ENCODE measurements at places on chromosomes 13 and 19. TPM values are rescaled to one million over a fixed set of nuclear protein-coding genes. Genes with fewer than 3 reads are reported as not detected.

ZNF790 gene
- total RNA-seq: 8.5 TPM

- no peaks in the 10 kb centered on the region for H3K27me3 ChIP-seq
- H3K4me3 ChIP-seq: no peak overlapping the region
- DNase-seq: no peak
- no peak overlapping the region for H3K27ac ChIP-seq
Observed at GRCh38 chr19:12708641-12709040, 12.2 kb upstream of the FBXW9 start.

DNA sequence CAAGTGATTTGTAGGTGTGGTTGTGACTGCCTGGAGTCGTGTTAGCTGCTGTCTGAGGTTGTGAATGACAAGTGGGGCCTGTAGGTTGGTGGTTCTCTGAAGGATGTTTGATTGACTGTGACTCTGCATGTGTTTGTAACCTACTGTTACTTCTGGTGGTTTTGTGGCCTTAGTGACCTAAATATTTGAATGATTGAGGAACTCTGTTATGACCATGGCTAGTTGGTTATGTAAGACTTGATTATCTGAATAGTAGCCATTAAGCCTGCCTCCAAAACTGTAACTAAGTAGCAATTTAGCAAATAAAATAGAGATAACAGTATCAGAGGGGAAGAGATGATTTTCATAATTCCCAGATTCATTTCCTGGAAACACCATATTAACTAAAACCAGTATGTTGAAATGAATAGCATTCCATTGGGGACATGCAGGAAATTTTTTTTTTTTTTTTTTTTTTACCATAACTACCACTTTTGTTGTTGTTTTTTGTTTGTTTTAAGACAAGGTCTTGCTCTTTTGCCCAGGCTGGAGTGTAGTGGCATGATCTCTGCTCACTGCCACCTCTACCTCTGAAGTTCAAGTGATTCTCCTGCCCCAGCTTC is 865 bp downstream of the ZNF382 start:
- no peak for DNase-seq
- no peaks in the 10 kb centered on the region for H3K27me3 ChIP-seq
- H3K4me3 ChIP-seq: peak overlapping the region; percentile 89
- H3K27ac ChIP-seq: peak overlapping the region; percentile 88
- H3K4me1 ChIP-seq: peaks cover 17% of the 10 kb centered on the region

CYP2S1 gene
- total RNA-seq: 10.4 TPM

MEF2B gene
- total RNA-seq: 6.3 TPM

DNA sequence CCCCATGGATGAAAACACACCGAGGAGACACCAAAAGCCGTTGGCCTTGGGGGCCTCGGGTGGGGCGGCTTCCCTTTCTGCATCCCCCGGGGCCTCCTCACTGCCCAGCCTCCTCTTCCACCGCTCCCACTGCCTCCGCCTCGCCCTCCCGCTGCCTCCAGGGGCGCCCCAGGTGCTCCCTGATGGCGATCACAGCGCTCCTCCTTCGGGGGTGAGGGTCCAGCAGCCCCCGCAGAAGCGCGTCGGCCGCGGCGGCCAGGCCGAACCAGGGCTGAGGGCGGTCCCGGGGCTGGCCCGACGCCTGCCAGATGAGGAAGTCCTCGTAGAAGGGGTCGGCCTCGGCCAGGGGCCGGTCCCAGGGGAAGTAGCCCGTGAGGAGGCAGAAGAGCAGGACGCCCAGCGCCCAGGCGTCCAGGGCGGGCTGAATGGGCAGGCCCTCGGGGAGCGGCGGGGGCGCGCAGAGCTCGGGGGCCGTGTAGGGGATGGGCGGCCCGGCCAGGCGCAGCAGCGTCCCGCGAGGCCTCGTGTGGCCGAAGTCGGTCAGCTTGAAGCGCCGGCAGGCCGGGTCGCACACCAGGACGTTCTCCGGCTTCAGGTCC is 7.2 kb downstream of the SBK2 start:
- no peak for DNase-seq
- no peaks in the 10 kb centered on the region for H3K36me3 ChIP-seq
- H3K27me3 ChIP-seq: no peaks in the 10 kb centered on the region
- H3K27ac ChIP-seq: no peak overlapping the region

GRCh38 chr19:42683917-42684513 is 56.3 kb downstream of the PSG3 start:
- no peak for DNase-seq
- H3K27ac ChIP-seq: no peak overlapping the region
- H3K27me3 ChIP-seq: no peaks in the 10 kb centered on the region

LAIR2 gene
- total RNA-seq: not detected

SLITRK6 gene
- not detected for total RNA-seq

DACH1 gene
- total RNA-seq: 18.9 TPM

DNA sequence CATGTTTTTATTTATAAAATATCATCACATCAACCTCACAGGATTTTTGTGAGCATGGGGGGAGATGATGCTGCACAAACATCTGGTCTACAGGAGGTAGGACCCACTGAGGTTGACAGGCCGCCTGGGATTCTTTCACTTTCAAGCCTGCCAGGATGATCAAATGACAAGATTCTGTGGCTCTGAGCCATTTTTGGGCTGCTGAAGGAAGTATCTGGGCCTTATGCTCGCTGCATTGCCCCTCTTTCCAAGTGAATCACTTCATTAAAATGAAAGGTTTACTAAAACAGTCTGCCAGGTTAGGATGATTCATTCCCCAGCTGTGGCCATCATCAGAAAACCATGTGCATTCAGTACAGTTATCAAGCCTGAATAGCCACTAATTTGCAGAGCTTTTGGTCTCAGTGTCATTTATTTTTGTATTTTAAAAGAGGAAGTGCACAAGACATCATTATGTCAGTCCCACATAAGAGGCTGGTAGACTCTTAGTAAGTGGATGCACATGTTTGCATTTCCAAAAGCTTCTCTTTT is 34.4 kb downstream of the STARD13 start:
- peak overlapping the region; percentile 21 for H3K27ac ChIP-seq
- H3K4me1 ChIP-seq: no peaks in the 10 kb centered on the region
- no peaks in the 10 kb centered on the region for H3K27me3 ChIP-seq
- H3K36me3 ChIP-seq: no peaks in the 10 kb centered on the region
- no peak for DNase-seq

- H3K27me3 ChIP-seq: no peaks in the 10 kb centered on the region
- no peak overlapping the region for H3K4me3 ChIP-seq
- H3K36me3 ChIP-seq: no peaks in the 10 kb centered on the region
Observed at GRCh38 chr13:39963612-39964011, 308.1 kb downstream of the COG6 start.

GRCh38 chr19:51508059-51508733 is 6.6 kb upstream of the SIGLEC12 start:
- H3K27me3 ChIP-seq: no peaks in the 10 kb centered on the region
- no peaks in the 10 kb centered on the region for H3K36me3 ChIP-seq
- no peak for DNase-seq
- peaks cover 14% of the 10 kb centered on the region for H3K4me1 ChIP-seq
- peak overlapping the region; percentile 38 for H3K27ac ChIP-seq

CCNA1 gene
- not detected for total RNA-seq

All from spleen (tissue), 13 donors.